ENCODE measurements at places on chromosomes 13 and 19.

DNA sequence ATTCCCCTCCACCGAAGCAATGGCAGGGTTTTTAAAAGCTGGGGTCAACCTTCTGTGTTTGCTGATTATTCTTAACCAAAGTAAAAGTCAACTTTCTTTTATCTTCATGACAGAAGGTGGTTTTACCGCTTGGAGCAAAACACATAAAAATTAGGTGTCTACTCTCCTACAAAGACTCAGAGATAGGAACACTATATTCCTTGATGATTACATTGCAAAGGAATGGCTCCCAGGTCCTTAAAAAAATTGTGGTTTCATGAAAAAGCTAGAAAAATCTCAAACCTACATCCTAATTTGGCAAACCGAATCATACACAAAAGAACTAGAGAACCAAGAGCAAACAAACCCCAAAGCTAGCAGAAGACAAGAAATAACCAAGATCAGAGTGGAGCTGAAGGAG lies 760.4 kb upstream of the PCDH20 start:
- no peak for DNase-seq

GRCh38 chr13:58583966-58584365 lies 952.4 kb downstream of the PCDH17 start:
- DNase-seq = no peak

DNA sequence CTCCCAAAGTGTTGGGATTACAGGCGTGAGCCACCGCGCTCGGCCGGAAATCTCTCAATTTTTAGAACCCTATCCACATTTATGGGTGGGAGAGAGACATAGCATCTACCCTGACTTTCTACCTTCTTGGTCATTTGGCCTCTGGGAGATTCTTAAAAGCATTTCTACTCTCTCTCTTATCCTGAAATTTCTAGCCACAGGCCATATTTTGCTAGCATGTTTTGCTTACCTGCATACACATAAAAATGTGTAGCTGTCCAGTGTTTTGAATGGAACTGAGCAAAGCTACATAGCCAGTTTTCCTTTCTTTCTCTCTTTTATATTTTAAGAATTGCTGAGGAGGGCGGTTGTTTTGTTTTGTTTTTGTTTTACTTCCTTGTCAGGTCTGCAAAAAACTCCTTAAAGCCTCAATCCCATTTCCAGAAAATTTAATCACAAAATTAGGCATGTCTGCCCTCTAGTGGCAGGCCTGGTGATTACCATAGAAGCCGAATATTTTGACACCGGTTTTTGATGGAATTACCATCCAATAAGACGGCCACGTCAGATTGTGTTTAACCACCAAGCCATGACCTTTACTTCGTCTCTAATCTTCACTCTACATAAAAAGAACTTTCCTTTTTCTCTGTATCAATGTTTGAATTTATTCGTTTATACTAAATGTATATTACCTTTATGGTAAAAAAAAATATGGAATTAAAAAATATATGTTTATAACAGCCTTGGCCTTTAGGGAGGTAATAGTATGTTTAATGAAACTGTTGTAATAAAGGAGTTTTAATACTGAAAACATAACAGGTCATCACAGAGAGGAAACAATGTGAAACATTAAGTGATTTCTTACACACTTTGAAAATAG lies 34.4 kb upstream of the OXGR1 start:
- DNase-seq = peak; percentile 75

DNA sequence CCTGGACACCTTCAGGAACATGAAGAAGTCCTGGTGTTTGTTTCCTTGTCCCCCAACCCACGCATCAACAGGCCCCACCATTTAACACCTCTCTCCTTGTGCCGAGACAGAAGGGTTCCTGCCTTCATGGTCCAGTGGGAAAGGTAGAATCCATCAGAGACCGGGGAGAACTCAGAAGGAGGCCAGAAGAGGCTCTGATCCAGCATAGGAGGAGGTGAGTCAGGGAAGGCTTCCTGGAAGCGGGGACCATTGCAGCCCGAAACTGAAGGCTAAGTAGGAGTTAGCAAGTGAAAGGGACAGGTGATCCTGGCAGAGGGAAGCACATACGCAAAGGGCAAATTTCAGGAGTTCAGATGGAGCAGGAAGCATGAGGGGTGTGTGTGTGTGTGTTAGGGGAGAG lies 484 bp downstream of the ICAM3 start:
- no peak for DNase-seq

DNA sequence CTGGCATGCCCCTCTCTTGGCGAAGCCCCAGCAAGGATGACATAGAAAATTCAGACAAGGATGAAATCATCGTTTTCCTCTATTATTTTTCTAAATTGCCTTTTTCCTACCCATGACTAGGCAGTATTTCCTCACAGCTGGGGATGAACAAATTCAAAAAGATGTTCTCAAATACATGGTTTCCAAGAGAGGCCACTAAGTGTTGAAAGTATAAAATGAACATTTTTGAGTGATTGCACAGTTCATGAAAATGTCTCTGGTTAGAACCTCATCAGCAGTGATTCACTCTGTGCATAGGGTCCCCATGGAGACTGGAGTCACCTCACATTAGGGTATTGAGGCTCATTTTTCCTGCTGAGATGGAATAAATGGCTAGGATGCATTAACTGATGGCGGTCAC lies 373.7 kb downstream of the DNAJC15 start:
- DNase-seq = no peak

- no peak for DNase-seq
Measured at GRCh38 chr13:51245583-51245982, 23.4 kb downstream of the FAM124A start.

- DNase-seq = no peak
Measured at GRCh38 chr19:48623556-48624066, 4.3 kb downstream of the SPHK2 start.

- no peak for DNase-seq
Measured at GRCh38 chr13:99191900-99192399, 8.7 kb upstream of the UBAC2 start.

DNA sequence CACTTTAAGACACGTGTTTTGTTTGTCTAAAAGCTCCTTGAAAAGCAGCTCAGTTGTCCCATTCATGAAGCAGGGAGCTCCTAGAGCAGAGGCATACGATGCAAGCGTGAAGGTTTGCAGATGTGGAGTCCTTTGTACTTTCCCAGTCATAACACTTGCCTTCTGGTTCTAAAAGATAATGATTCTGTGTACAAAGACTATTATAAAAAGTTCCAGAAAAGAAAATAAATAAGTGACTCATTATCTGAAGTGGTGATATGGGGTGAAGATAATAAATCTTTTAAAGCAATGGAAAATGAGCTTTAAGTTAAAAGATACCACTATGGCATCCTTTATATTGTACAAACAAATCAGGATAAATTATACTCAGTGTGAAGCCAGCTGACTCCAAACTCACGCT lies 569.9 kb downstream of the MYO16 start:
- no peak for DNase-seq

DNA sequence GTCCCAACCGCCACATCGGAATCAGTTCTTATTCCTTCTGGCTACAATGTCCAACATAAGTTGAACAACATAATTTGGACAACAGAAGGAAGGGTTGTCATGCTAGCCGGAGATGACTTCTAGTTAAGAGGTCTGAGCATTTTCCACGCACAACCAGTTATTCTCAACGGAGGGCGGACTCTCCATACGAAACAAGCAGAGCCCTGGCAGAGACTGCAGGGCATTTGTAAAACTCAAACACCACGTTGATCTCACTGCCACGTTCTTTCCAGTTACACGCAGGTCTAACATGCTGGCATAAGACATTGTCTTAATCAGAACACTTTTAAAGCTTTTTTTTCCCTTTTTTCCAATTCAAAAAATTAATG lies 38.3 kb upstream of the DCUN1D2 start:
- no peak for DNase-seq

- no peak for DNase-seq
Measured at GRCh38 chr13:63167699-63168337, 1752.2 kb upstream of the PCDH20 start.

- DNase-seq = peak; percentile 65
Measured at GRCh38 chr19:5138606-5139582, 170.0 kb downstream of the KDM4B start.

- DNase-seq = no peak
Measured at GRCh38 chr13:41917641-41918040, 43.3 kb downstream of the VWA8 start.

DNA sequence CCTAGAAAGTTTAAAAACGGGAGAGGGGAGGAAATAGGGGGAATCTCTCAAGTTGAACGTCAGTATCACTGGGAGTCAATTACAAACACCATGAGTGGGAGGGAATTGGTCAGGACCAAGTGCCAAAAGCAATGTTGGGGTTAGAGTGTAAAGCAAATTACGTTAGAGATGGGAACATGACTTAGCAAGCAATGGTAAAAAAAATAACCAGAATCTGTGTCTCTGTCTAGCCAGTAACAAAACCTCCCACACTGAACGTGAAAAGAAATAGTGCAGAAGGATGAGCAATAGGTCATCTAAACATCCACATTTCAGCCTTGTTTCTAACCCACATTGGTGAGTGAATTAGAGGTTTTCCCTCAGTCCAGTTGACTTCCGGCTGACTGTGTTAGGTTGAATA lies 242.2 kb downstream of the COG6 start:
- no peak for DNase-seq

DNA sequence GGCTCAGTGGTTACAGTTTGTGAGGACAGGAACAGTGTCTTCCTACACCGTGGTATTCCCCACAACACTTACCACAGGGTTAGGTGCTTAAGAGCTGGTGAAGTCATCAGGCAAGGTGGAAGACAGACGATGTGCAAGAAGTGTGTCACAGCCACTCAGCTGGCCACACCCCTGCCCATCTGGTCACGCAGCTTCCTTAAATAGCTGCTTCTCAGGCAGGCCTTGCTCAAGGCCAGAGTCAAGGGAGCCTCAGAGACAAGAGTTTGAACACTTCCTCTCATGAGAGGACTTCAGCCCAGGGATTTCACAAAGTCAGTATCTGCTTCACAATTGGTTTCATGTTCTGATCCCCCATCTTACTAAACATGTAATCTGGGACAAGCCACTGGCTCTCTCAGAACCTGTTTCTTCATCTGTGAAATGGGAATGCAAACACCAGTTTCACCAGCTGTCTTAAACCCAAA lies 80.3 kb upstream of the FRY start:
- no peak for DNase-seq

GRCh38 chr13:87779426-87779825 lies 108.3 kb downstream of the SLITRK5 start:
- no peak for DNase-seq

GRCh38 chr19:31545777-31546176 lies 196.5 kb upstream of the TSHZ3 start:
- no peak for DNase-seq

- DNase-seq = no peak
Measured at GRCh38 chr13:31610270-31610998, 128.9 kb upstream of the RXFP2 start.

GRCh38 chr19:49097453-49098288 lies 12.4 kb downstream of the SNRNP70 start:
- DNase-seq = peak; percentile 78

DNA sequence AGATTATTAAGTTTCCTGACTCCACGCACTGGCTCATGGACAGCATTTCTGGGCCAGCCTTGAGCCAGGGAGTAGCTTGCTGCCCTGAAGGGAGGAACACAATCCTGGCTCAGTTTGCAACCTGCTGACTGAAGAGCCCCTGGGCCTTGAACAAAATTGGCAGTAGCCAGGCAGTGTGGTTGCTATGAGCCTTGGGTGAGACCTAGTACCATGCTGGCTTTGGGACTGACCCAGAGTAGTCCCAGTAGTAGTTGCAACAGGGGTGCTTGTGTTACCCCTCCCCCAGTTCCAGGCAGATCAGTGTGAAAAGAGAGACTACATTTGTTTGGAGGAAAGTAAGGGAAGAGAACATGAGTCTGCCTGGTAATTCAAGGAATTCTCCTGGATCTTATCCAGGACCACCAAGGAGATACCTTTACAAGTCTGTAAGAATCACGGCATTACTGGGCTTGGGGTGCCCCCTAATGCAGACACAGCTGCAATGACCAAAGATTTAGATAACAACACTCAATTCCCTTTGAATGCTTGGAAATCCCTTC lies 22.0 kb downstream of the ITGBL1 start:
- no peak for DNase-seq

DNA sequence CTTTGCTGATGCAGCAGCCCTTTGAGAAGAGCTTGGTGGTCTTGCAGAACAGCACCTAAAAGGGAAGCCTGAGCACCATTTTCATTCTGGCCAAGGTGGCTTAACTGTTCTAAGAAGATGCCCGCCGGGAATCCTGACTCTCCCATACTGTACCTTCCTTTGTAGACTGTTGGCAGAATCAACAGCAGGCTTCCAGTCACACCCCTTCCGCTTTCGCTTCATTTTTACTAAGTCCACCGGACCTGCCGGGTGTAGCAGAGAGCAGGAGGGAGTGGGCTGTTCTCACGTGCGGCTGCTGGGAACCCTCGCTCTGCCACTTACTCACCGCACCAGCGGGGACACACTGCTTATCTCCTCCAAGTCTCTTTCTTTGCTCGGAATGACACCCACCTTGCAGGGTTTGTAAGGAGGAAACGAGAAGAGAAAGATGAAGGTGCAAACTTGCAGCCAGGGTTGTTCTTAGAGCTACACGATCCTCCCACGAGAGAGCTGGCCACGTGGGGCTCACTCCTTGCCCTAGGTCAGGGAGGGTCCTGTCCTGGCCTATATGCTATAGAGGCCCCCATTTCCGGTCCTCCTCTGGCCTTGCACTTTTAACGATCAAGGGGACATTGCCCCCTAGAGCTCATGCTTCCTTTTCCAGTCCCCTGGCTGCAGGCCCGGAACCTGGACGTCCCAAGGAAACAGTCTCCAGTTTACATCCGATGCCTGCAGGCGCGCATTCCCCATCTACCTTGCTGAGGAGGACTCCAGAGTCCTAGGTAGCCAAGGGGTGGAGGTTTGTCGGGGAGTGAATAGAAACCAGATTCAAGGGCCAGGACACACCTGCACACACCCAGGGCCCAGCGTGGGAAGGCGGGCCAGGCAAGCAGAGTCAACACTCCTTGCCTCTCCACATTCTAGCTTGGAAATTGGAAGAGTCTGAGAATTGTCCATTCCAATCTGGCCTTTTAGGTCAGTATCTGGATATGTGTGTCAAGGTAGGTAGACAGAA lies 453.6 kb downstream of the IRS2 start:
- no peak for DNase-seq

GRCh38 chr13:40187324-40187795 lies 479.1 kb downstream of the FOXO1 start:
- no peak for DNase-seq

DNA sequence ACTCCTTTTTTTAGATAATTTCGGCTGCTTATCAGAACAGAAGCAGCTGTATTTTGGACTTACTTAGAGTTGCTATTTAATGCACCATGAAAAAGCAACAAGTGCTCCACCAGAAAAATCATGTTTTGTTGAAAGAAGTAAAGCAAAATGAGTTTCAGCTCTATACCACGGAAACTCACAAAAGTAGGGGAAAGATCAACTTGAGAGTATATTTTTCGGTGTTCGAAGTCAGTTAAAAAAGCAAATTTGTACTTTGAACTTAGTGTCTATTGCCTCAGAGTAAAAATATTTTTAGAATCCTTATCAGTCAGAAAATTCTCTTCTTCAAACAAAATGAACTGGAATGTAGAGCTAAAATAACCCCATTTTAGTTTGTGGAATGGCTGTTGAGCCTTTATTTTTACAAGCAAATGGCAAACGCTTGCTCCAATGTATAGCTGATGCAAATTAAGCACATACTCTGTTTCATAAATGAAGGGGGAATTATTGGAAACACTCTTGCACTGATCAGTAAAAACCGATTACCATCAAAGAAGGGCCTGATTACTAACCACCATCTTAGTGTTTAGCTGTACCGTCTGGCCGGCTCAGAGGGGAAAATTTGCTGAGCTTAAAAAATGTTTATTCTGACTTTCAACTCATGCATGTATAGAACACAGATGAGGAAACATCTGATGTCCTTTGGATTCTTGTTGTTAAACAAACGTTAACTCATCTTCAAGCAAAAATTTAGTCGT lies 540.7 kb downstream of the GPC6 start:
- no peak for DNase-seq

All from right forelimb (tissue), 1 donor.